Occipital lobe (tissue), 3 donors: ENCODE measurements at places on chromosomes 1 and 21.

DNA sequence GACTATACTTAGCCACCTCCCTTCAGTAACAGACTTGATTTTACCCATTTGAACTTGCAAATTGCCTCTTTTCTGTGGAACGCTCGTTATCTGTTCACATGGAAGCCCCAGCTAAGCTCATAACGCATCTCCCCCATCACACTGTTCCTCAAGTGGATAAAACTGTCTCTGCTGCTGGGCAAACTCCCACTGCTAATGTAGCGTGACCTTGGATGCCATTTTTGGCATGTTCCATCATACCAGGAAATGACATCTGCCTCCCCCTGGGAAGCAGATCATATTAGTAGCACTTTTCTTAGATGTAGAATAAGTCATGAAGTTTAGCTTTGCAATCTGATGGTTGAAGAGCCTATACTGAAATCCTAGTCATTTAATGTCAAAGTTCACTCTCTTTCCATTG, 528.7 kb upstream of the PLXNA2 start:
- no peak for DNase-seq

DNA sequence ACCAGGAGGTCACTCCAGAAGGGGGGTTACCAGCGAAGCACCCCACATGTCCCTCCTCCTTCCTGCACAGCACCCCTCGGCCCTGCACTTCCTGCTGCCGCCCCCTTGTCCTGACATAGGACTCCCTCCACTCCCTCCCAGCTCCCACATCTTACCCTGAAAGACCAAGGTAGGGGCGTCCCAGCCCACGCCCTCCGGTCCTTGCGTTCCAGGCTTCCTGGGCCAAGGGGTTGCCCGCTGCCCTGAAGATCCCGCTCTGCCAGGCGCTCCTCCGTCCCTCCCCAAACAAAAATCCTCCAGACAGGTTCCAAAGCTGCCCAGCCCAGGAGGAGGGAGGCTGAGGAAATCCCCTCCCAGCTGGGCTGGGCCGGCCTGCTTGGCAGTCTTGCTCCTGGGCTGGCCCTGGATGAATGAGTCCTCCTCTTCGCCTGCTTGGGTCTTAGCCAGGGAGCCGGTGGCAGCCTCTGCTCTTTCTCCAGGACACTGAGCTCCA, at the start of gene RHBDL2:
Gene RHBDL2, minus strand, starts transcription at position 304 of the 493 bp plus-strand sequence. CDS start 22,618 bp downstream, outside the sequence.
- no peak for DNase-seq

DNA sequence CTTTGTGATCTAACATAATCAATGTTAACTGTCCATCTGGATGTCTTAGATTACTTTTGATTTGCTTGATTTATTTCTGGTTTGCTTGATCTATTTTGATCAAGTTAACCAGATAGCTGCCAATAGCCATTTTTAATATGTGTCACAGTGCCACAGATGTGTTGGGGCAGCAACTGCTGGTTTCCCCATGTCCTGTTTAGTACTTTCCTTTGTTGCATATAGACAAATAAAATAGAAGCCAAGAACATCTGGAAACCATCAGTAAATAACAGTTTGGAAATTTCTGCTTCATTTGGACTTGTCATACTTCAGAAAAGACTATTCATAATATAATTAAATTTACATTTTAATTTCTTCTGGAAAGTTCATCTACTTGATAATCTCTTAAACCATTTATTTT, 145.6 kb upstream of the C21orf91 start:
- DNase-seq, result no peak

DNA sequence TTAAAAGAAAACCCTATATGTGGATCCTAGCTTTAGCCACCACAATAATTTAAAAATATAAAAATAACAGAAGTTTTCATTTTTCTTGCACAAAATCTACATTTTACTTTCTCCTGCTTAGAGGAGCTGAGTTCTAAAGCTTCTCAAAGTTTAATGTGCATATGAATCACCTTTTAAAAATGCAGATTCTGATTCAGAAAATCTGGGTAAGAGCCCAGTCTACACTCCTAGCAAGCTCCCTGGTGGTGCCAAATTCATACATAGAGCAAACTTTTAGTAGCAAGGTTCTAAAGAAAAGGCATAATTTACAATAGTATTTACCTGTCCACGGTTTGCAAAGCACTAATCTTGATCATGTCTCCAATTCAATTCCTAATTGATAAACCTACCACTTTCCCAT, 19.3 kb downstream of the RSBN1 start:
- DNase-seq, result no peak

- DNase-seq, result no peak
Observed at GRCh38 chr1:63463248-63463647, 59.8 kb downstream of the ITGB3BP start.

DNA sequence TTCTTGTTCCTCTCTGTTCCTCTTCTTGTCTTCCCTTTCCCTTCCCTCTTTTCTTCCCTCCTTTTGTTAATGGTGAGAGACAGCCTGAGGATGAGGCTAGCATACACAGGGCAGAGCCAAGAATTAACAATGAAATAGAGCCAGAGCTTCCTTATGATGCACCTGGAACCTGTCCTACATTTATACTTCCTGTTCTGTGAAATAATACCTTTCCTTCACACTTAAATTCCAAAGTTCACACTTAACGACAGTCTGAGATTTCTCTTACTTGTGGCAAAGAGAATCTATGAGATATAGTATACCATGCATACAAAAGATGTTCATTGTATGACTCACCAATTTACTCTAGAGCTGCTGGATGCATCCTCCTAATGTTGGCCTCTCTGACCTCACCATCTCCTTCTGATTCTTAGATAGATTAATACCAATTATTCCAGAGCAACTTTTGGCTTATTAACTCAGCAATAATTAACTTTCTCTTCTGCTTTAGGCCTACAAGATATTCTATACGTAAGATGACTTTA, 30.8 kb upstream of the TSNAX start:
- no peak for DNase-seq

DNA sequence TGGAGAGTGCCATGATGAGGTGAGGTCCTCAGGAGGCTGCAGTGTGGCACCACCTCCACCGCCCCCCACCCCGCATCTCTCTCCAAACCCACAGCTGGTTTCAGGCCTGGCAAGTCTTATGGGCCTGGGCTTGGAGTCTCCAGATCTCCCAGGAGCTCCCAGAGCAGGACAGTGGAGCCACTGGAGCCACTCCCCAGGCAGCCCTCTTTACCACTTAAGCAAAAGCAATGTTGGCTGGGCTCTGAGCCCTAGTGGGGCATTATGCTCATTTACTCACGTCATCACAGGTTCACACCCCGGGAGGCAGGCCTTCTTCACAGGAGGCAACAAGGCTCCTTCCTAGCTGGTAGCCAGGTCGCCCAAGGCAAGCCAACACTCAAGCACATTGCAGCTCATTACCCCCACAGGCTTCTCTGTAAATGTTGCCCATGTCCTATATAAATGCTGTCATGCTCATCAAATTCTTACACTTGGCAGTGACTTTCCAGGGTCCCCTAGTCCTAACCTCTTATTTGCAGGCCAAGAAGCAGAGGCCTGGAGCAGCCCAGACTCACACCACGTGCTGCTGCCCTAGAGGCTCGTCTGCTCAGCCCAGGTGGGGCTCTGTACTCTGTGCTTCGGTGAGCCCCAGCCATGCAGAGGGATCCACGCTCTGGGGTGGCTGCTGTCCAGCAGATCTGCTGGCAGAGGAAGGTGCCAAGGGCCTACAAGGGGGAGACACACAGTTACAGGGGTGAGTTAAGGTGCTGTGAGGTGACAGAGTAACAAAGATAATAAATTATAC, 459.3 kb downstream of the MATN1 start:
- DNase-seq, result no peak

- no peak for DNase-seq
Observed at GRCh38 chr1:92081031-92081430, 886 bp downstream of the BTBD8 start.

- no peak for DNase-seq
Observed at GRCh38 chr1:21337928-21338572, 47.8 kb upstream of the ECE1 start.

DNA sequence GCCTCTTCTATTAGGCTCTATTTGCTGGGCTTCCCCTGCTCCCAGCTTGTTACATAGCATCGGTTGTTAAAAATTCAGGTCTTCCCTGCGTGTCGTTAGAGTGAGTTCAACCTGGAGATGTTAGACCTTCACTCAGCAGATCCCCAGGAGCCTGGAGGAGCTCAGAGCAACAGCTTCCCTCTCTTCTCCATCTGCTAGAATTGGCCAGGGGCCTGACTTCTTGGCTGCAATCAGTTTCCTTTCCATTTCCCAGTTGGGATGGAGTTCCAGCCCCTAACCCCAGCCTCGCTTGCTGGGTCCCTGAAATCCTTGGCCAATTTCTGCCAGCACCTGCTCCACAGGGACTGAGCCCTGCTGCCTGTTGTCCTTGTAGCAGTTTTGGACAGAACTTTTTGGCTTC, 55.9 kb downstream of the MT1HL1 start:
- no peak for DNase-seq

- no peak for DNase-seq
Observed at GRCh38 chr1:168032029-168032428, 95.2 kb upstream of the MPC2 start.

- no peak for DNase-seq
Observed at GRCh38 chr1:3907621-3908165, 7.6 kb upstream of the C1orf174 start.

GRCh38 chr1:30664103-30664755, 59.2 kb downstream of the MATN1 start:
- no peak for DNase-seq

DNA sequence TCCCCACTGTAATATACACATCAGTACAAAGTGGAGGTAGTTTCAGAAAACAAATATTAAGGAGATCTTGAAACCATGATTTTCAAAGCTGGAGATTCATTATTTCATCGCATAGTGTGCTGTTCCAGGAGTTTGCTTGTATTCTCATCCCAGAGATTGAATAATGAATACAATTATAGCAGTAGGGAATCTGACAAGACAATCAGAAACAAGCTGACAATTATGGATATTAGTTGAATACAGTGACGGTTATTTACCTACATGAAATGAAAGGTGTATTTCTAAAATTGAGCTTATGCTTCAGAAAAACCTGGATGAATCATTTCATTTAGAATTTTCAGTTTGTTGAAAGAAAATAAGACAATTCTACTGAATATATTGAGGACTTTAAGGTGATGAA, 2119.0 kb downstream of the MRPL39 start:
- no peak for DNase-seq

GRCh38 chr21:45381865-45382696, 22.9 kb upstream of the COL18A1 start:
- no peak for DNase-seq

GRCh38 chr1:53968125-53968513, 22.0 kb downstream of the LRRC42 start:
- no peak for DNase-seq

DNA sequence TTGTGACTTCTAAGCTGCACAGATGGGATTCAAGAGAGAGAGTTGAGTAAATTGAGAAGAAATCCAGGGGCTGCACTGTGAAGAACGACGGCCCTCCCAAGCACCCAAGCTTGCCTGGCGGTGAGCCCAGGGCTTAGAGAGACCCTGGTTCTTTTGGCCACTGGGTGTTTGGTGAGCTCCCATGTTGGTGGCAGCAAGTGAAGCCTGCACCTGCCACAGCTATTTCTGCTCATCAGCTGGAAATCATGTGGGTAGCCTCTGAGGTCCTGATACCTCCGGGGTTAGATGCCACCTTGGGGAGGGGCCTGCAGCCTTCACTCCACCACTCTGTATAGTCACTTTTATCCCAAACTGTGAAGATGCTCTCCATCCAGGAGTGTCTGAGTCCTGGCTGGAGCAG, 6.2 kb upstream of the BTG2 start:
- no peak for DNase-seq

DNA sequence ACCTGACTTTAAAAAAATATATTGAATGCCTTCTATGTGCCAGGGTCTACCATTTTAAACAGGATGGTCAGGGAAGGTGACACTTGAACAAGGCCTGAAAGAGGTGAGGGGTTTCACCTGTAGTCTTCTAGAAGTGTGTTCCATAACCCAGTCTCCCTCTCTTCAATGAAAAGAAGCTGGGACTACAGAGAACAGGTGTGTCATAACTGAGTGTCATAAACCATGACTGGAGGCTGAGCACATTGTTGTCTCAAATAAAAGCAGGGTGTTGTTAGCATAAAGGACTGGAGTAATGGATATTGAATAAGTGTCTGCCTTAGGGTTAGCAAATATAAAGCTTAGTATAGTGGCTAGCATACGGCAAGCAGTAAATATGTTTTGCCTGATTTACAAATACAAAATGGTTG, 65.4 kb downstream of the SYDE2 start:
- DNase-seq, result no peak

DNA sequence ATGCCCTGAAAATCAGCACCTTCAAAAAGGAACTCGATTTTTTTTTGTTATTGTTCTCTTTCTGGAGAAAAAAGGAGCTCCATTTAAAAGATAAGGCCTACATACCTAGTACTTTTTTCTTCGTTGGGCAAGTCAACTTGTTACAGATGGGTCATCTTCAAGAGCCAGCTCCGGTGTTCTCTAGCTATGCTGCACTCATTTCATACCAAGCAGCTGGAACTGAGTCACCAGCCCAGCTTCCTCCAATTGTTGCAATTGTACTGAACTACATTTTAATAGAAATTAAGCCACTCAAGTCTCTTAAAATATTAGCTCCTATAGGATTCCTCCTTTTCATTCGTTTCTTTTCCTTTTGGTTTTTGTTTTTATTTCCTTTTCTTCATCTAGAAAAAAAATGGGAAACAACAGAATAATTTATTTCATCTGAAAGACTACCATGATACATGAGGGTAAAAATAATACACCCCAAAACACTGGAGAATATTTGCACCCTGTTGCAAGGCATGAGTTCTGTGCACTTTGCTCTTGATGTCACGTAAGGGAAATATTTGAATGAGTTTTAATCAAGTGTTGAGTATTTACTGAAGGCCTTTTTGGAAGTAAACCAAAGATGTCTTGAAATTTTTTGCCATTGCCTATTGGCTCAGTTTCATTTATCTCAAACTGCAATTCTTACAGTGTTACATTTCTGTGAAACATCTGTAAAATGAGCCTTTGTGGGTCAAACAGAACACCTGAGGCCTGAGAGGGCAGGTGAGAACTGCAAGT, 60.5 kb downstream of the CLIC4 start:
- DNase-seq, result no peak

DNA sequence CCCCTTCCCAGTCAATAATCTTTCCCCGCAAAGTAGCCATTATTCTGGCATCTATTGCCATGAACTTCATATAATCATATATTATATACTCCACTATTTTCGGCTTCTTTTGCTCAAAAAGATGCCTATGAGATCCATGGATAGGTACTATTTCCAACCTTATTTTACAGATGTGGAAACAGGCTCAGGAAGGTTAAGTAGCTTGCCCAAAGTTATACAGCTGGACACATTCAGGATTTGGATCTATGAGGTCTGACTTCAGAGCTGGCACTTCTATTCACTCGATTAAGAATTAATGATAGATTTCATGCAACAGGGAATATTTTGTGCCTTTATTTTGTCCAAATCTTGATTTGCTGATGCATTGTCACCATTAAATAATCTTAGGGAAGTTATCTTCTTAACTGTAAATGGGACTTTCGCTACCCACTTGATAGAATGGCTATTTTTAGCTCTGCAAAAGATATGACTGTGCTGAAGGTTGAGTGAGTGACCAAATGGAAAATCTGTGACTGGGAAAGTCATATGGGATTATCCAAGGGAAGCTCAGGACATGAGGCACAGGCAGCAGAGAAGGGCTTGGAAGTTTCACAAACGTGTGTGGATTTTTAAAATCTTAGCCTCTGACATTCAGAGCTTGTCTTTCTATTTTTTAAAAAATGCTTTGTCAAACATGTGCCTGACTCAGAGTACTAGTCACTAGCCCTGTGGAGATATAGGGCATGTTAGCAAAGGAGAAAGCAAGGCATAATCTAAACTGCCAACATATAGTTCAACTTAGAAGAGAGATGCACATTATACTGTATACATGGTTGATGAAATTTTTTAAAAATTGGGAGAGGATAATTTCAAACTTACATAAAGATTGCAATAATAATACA, 36.5 kb downstream of the GIPC2 start:
- no peak for DNase-seq
